ENCODE measurements at places on chromosomes 11 and 22.

GRCh38 chr22:38075961-38076360, 8.0 kb downstream of the SLC16A8 start:
- DNase-seq = no peak

GRCh38 chr22:40243891-40244290, 66.2 kb downstream of the TNRC6B start:
- no peak for DNase-seq

DNA sequence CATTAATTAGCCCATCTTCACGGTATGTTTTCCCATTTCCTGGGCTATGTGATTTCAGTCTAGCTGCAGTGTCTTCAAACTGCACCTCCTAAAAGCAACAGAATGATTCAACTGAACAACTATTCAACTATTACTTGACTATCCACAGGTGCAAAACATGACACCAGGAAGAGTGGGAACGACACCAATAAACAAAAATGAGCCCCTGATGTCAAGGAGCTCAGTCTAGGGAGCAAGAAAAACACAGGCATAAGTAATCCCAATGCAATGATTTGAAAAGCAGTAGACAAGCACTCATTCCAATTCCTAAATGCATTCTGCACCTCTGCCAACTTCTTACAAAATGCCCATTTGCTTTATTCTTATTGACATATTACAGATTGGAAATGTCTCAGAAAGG, 285.6 kb downstream of the ETS1 start:
- DNase-seq = no peak

DNA sequence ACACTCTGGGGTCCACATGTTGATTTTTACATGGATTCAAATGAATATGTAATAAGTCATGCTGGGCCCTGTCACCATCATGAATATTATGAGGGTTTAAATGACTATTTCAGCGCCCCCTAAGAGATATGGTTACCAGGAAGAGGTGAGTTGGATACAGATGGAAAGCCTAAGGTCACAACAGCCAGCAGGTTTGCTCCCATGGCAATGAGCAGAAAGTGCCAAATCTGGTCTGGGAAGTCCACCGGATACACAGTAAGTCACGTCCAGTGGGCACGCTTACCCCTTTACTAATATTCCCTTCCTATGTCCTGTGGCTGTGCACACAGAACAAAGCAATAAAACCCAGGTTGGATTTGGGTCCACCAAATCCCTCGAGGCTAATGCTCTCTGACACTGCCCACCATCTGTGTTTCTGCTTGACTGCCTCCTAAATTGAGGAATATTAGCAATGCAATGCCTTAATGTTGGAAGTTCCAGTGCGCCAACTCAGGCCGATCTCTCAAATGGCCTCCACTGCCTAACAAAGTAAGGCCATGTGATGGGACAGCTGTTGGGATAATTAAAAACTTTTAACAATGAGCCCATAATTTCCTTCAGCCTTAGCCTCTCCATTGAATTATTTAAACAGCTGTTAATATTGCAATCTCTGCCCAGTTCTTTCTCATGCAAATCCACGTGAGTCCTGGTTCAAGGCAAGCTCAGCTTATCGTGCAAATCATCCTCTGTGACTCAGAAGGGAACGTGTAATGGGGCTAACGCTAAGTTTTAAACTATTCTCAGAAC, 97.6 kb downstream of the SLC1A2 start:
- no peak for DNase-seq

GRCh38 chr22:49088801-49089791, 738.6 kb downstream of the BRD1 start:
- no peak for DNase-seq

DNA sequence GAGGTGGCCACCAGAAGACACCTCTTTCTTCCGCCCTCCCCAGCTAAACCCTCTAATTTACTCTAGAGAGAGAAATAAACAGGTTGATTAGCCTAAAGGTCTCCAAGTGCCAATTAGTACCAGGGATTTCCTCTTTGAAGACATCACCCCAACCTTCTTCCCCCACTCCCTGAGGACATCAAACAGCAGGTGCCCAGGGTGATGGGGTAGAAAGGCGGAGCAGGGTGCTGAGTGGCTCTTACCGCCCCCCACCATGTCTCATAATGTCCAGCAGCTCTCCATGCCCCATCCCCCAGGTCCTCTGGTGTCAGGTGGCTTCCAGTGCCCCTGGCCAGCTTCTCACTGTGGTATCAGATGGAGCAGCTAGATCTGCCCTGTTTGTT, 5.3 kb upstream of the GNAZ start:
- DNase-seq = no peak

GRCh38 chr11:69180726-69181125, 25.0 kb downstream of the SMIM38 start:
- no peak for DNase-seq

GRCh38 chr11:65428578-65429067, 6.0 kb downstream of the NEAT1 start:
- DNase-seq = no peak

DNA sequence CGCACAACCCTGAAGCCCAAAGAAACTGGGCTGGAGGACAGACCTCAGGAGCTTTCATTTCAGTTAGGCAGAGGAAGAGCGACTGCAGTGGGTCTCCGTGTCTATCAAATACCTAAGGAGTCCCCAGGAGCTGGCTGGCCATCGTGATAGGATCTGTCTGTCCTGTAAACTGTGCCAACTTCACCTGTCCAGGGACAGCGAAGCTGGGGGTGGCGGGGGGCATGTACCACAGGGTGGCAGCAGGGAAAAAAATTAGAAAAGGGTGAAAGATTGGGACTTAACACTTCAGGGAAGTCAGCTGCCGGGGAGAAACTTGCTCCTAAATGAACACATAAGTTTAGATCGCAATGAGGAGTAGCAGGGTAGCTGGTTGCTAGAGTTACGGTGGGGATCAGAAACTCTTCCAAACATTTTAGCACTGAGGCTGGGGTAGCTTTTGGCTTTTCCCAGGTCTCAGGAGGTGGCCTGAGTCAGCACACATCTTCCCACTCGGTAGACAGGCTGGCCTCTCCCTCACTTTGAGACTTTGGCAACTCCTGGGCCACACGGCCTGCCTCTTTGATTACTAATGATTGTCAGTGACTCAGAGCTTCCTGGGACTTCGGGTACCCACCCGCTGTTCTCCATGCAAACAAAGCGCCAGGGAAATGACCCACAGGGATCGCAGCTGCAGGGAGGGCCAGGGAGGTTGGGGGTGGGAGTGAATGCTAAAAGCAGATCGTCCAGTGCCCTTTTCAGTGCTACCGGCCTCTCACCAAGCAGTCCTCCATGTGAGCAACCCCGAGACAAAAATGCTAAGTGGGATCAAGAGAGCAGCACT, 2.9 kb upstream of the MTFP1 start:
- DNase-seq = no peak

DNA sequence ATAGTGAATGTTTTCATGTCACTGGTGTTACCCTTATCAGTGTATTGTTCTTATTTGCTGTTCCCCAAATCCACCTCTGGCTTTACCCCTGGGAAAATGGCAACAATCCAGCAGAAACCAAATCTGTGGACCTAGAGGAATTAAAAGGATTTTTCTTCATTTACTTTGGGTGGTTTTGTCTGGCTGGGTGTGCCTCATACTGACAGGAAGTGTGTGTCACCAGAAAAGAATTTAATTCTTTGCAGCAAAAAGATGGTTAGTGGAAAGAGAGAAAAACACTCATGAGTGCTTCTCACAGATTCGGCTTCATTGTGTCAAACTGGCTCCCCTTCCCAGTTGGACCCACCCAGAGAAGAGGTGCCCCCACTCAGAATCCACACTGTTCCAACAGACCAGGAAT, 38.9 kb downstream of the FZD4 start:
- no peak for DNase-seq

DNA sequence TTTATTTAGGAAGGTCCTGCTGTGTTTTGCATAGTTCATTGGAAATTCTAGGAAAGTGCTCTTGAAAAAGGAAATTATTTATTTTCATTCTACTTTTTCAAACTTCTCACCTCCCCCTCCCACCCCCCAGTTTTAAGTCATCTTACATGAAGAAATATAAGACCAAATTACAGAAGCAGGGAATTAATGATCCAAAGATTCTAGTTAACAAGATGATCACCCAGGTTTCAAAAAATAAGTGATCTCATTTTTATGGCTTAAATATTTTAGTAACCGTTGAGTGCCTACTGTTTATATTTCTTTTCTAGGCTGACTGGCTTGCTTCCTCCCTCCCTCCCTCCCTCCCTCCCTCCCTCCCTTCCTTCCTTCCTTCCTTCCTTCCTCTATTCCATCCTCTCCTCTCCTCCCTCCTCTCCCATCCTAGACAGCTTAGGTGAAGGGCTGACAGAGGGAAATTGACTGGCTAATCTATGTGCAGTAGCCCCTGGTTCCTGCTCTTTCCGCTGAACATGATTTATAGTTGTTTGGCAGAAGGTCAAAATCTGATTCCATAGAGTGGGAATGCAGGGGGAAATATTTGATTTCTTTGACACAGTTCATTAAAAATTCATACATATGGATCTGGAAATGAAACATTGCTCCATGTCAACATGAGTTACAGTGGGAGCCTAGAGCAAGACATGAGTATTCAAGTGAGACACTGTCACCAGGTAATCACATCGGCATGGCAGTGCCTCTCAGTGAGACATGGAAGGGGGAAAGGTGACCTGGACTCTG, 123.4 kb downstream of the COMMD9 start:
- DNase-seq = no peak

- no peak for DNase-seq
Measured at GRCh38 chr11:73333640-73334383, 25.7 kb downstream of the ARHGEF17 start.

DNA sequence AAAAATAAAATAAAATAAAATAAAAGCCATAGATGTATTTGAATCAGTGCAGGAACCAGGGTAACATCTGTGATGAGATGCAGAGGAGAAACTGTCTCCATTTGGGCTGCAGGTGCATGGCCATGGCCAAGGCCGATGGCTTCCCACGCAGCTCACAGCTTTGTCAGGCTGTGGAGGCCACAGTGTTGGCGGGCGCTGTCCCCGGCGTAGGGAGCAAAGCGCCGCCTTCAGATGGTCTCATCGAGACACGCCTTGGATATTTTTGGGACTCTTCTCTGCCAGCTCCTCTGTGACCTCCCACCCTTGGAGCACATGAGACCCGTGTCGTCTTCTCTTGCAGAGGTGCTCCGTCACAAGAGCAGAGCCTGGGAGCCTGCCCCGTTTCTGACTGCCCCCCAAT, 38.6 kb downstream of the MUC6 start:
- DNase-seq = no peak

- DNase-seq = no peak
Measured at GRCh38 chr22:36921309-36922104, 8.1 kb downstream of the CSF2RB start.

DNA sequence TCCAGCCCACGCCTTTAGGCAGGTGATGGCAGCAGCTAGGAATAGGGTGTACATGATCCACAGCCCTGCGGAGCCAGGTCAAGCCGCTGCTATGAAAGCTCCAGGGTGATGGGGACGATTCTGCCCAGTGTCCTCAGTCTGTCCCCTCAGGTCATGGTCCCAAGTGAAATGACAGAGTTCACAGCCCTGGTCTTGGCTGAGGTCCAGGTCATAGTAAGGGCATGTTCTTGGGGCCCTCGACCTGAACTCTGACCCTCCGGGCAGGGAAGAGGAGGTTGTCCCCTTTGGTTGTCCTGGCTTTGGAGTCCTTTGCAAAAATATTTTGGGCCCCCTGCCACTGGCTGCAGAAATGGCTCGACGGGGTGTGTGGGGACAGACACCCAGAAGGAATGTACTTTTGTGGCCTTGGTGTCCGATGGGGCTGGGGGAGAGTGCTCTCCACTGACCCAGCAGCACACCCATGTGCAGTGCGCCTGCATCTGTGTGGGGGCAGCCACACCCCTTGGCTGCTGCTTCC, 7.3 kb downstream of the C22orf31 start:
- no peak for DNase-seq

GRCh38 chr22:30202531-30203006, 44.0 kb downstream of the LIF start:
- no peak for DNase-seq

- DNase-seq = no peak
Measured at GRCh38 chr11:133541021-133541719, 8.9 kb upstream of the OPCML start.

DNA sequence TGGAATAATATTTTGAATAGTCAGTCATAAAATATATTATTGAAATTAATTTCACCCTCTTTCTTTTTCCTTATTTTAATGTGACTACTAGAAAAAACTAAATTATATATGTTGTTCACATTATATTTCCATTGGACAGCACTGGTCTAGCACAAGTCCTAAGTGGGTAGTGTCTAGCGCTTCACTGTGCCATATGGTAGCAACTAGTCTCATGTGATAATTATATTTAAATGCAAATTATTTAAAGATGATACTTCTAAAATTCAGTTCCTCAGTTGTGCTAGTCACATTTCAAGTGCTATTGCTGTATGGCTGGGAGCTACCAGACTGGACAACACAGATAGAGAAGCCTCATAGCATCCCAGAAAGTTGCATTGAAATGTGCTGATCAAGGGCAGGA, 19.1 kb upstream of the LDLRAD3 start:
- DNase-seq = no peak

GRCh38 chr11:115078461-115079438, 400.4 kb downstream of the NXPE2 start:
- no peak for DNase-seq

GRCh38 chr11:27218421-27219038, 144.5 kb downstream of the CCDC34 start:
- DNase-seq = no peak

GRCh38 chr11:3617990-3618389, 23.8 kb downstream of the ART5 start:
- no peak for DNase-seq

DNA sequence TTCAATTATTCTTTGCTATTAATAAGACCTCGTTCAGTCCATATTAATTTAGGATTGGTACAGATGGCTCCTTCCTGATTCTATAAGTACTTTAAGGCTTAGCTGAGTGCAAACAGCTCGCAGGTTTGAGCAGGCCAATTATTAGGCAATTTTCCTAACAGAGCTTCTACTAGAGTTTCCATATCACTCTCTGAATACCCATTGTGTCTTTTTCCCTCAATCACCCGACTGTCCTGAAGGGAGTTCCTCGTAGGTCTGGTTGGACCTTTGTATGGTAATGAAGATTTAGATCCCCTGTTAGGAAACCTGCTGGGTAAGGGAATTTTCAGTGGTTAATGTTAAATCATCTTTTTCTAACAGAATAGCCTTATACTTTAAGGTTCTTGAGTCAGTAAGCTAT, 61.1 kb downstream of the ARHGAP42 start:
- no peak for DNase-seq

DNA sequence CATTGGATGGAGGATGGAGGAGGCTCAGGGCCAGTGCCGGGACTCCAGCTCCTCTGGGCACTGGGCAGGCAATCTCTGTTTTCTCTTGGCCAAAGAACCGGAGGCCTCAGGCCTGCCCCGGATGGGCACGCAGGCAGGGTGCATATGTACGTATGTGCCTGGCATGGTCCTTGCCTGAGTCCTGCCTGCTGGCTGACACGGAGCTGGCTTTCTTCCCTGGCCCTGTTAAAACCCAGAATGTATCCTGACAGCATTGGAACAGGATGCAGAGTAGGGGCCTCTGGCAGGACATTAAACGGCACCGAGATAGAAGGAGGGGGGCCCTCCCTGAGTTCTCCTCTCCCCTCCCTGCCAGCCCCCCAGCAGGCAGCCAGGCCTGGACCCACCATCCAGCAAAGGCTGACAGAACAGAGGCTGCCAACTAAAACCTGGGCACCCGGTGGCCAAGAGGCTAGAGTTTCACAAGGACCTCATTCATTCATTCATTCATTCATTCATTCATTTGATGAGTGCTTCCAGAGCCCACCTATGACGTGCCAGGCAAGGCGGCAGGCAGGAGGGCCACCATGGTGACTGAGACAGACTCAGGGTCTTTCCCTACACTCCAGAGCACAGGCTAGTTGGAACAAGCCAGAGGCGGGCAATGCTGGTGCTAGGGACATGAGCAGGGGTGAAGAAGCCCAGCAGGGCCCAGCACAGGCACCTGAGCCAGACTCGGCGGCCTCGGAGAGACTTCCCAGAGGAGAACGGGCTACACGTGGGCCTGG, 28.8 kb downstream of the FLRT1 start:
- no peak for DNase-seq
